T47D (cell line): ENCODE measurements at places on chromosomes 5 and 9.

DNA sequence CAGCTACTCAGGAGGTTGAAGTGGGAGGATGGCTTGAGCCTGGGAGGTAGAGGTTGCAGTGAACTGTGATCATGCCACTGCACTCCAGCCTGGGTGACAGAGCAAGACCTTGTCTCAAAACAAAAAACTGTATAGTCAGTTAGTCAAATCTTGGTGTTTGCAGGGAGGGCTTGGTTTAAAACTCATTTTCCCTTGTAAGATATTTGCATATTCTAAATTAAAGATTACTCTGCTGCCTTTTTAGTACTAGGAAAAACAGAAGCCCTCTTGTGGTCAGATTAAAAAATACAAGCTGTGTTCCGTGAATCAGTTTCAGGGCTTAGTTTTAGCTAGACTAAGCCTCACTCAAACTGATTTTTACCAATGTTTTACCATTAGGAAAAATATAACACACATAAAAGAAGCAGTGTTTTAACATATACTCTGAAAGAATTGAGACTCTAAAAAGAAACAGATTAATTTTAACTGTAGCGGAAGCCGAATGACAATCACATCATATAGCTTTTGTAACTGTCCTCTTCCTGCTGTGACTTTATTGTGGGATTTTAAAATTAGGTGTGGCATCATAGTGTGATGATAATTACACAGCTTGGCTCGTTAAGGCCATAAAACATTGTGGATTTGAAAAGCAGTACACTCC, 84.9 kb upstream of the BASP1 start:
- DNase-seq: peak; percentile 53

GRCh38 chr5:145830594-145830993, 4.5 kb downstream of the PRELID2 start:
- no peak for DNase-seq

- DNase-seq: no peak
Measured at GRCh38 chr9:33393581-33393980, 8.8 kb downstream of the AQP7 start.

DNA sequence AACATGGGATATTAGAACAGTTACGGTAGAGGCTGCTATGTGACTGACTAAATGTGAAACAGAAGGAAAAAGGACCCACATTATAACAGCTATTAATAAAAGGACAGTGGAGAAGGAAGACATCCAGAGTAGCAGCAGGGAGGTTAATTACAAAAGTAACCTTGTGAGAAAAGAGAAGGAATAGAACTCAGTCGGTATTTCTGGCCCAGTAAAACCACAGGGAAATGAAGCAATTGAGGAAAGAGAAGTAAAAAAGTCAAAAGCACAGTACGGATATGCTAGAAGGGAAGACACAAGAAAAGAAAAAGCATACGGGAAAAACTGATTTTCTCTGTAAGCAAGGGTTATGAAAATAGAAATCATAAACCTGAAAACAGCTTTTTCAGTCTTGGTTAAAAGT, 164.7 kb downstream of the RFX3 start:
- DNase-seq: no peak

GRCh38 chr5:7363067-7363677, 32.8 kb upstream of the ADCY2 start:
- DNase-seq: no peak

GRCh38 chr9:123637945-123638634, 282.1 kb downstream of the CRB2 start:
- no peak for DNase-seq

GRCh38 chr9:27176971-27177370, 67.9 kb downstream of the TEK start:
- DNase-seq: no peak

GRCh38 chr5:58080573-58080972, 379.3 kb downstream of the PLK2 start:
- DNase-seq: no peak

DNA sequence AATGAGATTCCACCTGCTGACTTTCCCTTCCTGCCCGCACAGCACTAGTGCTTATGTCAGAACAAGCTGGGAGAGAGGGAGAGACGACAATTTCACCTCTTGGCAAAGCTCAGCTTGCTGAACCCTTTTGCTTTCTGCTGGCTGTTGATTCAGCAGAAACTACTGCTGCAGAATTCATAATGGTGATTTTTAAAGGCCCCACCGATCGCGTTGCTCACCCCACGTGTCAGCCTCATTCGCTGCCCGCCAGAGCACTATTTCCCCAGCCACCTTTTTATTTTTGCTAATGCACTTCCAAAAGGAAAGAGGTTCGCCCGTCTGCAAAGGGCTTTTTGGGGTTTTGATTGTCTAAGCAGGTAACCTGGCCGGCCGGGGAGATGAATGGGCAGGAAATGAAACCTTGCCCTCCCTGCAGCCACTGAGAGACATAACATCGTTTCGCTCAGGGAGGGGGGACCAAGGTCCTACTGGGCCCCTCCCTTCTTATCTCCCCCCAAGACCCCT, 1.3 kb downstream of the PPP2R2B start:
- DNase-seq: no peak

DNA sequence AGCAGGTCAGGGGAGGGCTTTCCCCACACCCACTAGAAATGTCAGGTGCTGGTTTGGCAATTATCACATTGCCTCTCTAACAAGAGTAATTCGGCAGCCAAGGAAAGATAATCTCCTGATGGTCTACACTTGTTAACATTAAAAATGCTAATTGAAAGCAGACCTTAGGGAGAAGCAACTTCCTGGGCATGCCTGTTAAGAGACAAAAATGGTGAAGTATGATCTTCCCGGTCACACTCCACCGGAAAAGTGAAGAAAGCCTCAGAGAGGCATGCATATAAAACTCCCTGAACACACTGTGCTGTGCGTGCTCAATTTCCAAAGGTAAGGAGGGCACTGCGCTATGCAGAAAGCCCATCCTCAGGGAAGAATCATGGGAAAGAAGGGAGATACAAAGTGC, 244.3 kb downstream of the FAM170A start:
- DNase-seq: no peak

GRCh38 chr5:136016945-136017530, 11.8 kb upstream of the TGFBI start:
- no peak for DNase-seq

- no peak for DNase-seq
Measured at GRCh38 chr5:53259176-53259575, 149.6 kb upstream of the MOCS2 start.

- DNase-seq: no peak
Measured at GRCh38 chr9:72485821-72486593, 35.4 kb upstream of the TMC1 start.

GRCh38 chr5:104498281-104498680, 935.7 kb upstream of the NUDT12 start:
- no peak for DNase-seq

DNA sequence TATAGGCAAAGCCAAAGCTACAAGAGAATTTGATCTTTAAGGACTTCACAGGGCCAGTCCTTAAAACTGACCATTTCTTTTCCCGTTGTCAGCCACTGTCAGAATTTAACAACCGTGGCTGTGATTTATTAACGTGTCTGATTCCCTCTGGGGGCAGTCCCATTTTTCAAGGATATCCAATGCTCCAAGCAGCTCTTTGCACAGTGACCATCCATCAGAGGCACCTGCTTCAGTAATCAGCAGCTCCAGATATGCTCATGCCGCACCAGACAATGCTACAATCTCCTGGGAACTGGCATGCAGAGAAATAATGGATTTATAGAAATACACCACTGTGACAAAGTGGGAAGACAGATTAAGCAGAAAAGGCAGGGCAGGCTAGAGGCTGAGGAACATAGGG, 163.3 kb upstream of the PPP1R2B start:
- DNase-seq: no peak

- no peak for DNase-seq
Measured at GRCh38 chr9:132998831-132999635, 20.5 kb downstream of the GFI1B start.

DNA sequence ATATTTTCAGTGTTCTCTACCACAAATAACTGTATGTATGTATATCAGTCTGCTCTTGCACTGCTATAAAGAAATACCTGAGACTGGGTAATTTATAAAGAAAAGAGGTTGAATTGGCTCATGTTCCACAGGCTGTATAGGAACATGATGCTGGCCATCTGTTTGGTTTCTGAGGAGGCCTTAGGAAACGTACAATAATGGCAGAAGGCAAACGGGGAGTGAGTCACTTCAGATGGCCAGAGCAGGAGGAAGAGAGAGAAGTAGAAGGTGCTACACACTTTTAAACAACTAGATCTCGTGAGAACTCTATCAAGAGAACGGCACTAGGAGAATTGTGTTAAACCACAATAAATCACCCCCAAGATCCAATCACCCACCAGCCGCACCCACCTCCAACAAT, 121.7 kb downstream of the ADAMTS6 start:
- no peak for DNase-seq

DNA sequence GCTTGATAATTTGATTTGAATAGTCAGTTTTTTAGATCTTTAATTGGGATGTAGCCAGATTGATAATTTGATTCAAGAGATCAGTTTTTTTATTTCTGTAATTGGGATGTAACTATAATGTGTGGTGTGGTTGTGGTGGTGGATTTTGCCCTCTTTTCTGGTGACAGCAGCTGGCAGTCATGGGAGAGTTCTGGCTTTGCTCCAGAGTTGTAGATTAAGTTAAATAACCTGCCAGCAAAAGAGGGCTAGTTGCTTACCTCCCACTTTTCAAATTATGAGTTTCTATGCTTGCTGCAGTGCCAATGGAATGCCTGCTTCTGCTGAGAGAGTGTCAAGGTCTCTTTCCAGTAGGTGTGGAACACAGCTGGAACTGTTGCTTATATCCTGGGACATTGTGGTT, 315.1 kb downstream of the CCDC171 start:
- DNase-seq: no peak

GRCh38 chr5:86709157-86709881, 91.6 kb downstream of the COX7C start:
- no peak for DNase-seq

GRCh38 chr9:70229579-70229978, 29.2 kb upstream of the SMC5 start:
- DNase-seq: no peak

GRCh38 chr9:128702949-128703615, 779 bp downstream of the PKN3 start:
- peak; percentile 37 for DNase-seq

- no peak for DNase-seq
Measured at GRCh38 chr5:17443333-17444130, 54.5 kb upstream of the TAF11L2 start.

GRCh38 chr5:32934529-32934928, 223.4 kb downstream of the NPR3 start:
- no peak for DNase-seq

DNA sequence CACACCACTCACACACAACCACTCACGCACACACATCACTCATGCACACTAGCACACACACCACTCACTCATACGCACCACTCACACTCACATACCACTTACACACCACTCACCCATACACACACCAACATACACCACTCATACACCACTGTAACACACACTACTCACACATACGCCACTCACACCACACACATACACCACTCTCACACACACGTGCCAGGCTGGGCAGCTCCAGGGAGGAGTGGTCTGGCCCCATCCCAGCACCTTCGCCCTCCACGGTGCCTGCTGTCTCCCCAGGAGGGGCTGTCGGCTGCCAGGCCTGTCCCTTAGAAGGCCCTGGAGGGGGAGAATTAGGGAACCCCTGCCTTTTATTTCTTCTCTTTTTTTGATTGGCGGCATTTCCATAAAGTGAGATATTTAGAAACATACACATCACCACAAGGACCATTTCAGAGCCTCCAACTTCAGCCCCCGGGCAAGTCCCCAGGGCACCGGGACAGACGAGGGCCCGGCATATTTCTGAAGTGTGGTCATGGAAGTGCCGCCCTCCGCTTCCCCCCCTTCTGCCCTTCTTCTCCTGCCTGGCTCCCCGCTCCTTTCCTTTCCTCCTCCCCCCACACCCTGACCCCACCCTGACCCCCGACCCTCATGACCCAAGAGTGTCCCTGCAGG, 6.3 kb upstream of the ASB6 start:
- DNase-seq: no peak

- no peak for DNase-seq
Measured at GRCh38 chr5:103031607-103032006, 88.3 kb downstream of the GIN1 start.

DNA sequence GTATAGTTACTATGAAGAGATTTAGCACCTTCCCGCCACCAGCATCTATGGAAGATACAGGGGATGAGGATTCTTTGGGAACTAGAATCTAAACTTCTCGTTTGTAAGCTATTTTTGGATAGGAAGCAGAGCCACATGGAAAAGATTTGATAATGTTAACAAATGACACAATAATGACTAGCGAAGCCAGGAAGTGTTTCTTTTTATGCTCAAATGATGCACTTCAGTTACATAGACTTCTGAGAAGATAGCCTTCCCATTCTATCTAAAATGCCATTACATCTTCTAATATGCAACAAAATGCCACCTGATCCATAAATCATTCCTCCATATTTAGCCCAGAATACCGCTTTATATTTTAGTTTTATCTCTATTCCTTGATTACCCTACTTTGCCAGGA, 17.0 kb upstream of the TNC start:
- no peak for DNase-seq

GRCh38 chr5:158121678-158122077, 262.7 kb upstream of the CLINT1 start:
- DNase-seq: no peak

- DNase-seq: no peak
Measured at GRCh38 chr9:19431361-19432171, 22.8 kb downstream of the ACER2 start.

GRCh38 chr5:32259033-32259432, 53.7 kb downstream of the MTMR12 start:
- no peak for DNase-seq

- no peak for DNase-seq
Measured at GRCh38 chr5:172353846-172354245, 70.3 kb upstream of the UBTD2 start.

DNA sequence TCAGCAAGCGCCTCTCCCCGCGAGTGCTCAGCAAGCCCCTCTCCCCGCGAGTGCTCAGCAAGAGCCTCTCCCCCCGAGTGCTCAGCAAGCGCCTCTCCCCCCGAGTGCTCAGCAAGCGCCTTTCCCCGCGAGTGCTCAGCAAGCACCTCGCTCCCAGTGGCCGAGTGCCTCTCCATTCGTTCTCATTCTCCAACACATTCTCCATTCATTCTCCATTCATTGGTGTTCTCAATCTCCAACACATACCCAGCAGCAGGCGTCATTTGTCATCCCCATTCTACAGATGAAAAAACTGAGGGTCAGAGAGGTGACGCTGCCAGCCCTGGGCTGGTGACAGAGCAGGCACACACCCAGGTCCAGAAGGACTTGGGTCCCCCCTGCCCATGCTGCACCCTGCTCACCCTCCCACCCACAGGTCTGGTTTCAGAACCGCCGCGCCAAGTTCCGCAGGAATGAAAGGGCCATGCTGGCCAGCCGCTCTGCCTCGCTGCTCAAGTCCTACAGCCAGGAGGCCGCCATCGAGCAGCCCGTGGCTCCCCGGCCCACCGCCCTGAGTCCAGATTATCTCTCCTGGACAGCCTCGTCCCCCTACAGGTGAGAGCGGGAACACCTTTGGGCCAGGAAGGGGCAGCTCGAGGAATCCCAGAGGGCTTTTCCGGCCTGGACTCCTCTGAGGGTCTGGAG, 32.5 kb downstream of the PTGES start:
- DNase-seq: peak; percentile 42

- DNase-seq: no peak
Measured at GRCh38 chr9:89006267-89006666, 15.0 kb downstream of the S1PR3 start.
